Ovary (tissue), 10 donors: ENCODE measurements at places on chromosomes 5 and 9.

DNA sequence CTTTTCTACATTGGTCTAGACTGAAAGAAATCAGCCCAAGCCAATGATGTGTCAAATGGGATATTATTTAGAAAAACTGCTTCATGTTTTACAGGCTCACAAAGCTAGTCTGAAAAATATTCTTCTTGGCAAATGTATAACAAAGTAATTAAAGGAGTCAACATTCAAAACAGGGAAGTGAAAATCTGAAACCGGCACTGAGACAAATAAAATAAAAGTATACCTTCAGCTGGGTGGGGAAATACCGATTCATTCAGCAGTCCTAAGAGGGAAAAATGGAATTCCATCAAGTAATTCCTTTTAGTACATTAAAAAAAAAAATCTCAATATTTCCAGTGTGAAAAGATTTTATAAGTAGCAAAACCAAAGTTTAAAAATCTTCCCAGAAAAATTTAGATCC lies 259.6 kb upstream of the SLC24A2 start:
- no peak for DNase-seq

DNA sequence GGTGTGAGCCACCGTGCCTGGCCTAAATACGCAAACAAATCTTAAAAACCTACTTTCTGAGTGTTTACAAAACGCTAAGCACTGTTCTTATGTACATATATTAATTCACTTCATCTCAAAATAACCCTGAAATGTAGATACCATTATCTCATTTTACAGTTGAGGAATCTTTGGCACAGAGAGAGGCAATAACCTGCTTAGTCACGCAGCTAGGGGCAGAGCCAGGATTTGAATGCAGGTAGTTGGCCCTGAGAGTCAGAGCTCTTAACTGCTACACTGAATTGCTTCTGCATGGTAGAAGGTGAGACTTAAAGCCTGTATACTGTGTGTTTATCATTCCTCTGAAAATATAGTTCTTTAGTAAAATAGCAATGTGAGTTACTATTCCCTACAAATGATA lies 21.9 kb downstream of the ARHGEF37 start:
- DNase-seq, result no peak

DNA sequence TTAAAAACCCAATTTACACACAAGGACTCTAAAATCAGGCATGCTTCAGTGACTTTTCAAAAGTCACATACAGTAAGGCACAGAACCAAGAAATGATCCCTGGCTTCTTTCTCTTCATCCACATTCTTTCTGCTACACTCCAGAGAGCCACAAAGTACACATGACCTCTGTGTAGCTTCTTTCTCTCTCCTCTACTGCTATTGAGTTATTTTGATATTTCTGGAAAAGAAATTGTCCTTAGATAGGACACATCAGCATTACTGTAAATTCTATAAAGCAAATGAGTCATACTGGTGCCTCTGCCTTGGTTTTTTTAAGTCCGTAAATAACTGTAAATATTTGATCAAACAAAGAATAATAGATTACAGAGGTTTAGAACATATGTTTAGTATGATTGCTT lies 96.3 kb downstream of the KIAA0825 start:
- no peak for DNase-seq

DNA sequence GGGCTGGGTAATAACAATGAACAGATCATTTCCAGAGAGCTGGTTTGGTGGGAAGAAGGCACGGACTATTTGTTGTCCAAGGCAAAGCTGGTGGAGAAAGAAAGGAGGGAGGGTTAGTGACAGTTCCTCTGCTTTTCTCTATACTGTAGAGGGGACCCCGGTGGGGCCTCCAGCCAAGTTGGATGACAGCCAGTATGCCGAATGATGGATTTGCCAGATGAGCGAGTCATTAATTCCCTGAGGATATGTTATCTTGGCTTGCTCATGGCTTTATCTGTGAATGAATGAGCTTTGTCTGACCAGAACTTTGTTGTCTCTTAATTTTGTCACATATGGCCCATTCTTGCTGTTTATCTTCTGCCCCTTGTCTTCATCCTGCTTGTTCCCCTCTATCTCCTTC lies 158.6 kb upstream of the GLRA1 start:
- no peak for DNase-seq

DNA sequence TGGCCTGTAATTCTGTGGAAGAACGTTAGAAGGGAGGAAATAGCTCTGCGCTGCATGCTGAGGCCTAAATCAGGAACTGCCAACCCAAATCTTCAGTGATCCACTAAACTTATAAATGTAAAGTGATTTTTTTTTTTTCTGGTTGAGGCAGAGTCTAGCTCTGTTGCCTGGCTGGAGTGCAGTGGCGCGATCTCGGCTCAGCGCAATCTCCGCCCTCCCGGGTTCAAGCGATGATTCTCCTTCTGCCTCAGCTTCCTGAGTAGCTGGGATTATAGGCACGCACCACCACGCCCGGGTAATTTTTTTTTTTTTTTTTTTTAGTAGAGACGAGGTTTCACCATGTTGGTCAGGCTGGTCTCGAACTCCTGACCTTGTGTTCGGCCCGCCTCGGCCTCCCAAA lies 717.4 kb upstream of the FAM174A start:
- no peak for DNase-seq

GRCh38 chr5:173751266-173751600 lies 134.8 kb upstream of the BOD1 start:
- no peak for DNase-seq

GRCh38 chr5:116663081-116663480 lies 88.5 kb upstream of the SEMA6A start:
- DNase-seq, result no peak

DNA sequence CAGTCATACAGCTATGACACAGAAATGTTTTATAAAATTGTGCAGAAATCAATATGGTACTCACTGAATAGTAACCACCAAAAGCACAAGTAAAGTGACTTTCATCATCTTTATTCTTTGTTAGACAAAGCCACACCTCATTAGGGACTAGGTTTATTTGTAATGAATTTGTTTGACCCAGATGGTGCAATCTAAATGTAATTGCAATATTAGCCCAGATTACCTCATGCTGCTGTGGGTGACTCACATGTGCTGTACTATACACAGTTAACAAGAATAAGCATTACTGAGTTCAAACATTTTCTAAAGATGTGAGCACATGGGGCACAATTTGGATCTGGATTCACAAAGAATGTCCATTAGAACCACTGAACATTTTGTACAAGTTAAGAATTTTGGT lies 759.3 kb upstream of the TYRP1 start:
- DNase-seq, result no peak

DNA sequence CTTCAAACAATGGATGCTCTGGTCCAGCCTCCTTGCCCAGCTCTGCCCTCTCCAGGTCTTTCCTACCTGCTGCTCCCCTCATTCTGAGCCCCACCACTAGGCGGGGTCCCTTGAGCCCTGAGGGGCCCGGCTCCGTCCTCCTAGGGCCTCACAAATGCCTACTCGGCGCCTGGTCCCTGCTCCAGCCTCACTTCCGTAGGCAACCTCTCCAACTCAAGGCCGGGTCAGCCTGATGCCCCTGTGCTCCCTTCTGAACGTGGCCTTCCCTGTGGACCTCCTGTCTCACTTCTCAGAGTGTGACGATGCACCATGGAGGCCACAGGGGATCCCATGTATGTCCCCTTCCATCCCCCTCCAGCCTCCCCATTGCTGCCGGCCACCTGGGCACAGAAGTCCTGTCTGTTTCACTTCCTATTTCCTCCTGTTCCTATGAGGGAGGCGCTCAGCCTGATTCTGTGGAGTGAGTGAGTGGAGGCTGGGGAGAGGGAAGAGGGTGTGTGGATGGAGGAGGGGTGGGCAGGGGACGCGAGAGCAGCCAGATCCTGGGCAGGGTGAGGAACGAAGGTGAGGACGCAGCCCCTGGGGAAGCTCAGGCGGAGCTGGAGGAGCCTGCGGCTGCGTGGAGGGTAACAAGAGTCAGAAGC lies 127.2 kb upstream of the FAM120A start:
- DNase-seq, result no peak

GRCh38 chr5:33299621-33300208 lies 141.1 kb upstream of the TARS1 start:
- DNase-seq, result no peak
